ENCODE measurements at places on chromosomes 1 and 21.

DNA sequence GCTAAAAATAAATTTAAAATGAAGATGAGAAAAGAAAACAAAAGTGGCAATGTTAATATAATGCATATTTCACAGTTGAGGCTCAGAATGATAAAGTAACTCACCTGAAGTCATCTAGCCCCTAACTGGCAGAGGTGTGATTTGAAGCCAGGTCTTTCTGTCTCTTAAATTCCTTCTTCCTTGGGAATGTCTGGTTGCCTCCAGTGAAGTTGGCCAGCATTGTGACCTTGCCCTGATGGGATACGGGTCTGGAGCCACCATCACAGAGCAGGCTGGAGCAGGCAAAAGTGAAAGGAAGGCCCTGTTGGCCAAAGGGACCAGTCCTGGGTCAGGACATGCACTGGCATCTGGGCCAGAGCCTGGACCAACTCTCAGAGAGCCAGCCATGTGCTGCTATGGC, 111.7 kb downstream of the EPHB2 start:
- DNase-seq = no peak

DNA sequence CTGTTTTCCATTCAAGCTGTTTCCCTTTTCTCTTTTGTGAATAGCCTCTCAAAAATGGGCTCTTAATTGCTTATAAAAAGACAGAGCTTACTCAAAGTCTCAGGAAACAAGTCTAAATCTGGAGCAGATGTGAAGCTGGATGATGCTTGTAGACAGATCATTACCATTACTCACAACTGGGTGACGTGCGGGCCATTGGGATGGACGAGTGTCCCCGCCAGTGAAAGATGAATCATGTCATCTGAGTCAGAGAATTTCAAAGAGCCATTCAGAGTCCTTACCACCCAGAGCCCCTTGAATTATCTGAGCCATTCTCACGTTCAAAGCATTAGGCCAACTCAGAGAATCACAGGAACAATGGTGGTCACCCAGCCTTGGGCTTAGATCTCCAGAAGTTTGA, 134.6 kb downstream of the HUNK start:
- DNase-seq = no peak

DNA sequence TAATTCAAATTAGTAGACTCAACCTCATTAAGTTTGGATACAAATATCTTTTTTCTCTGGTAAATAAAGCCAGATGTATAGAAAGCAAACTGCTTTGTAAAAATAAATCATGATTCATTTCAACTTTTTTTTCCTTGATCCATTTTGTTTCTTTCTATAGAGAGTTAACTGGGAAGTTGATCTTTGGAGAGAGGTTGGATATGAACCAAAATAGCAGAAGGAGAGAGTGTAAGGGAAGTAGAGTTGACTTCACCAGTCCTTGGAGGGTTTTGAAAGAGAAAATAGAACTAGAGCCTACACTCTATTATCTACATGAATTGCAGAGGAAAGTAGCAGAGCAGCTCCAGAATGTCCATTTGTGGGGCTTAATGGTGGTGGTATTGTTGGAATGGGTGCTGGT, 243.8 kb downstream of the ADGRL2 start:
- no peak for DNase-seq

DNA sequence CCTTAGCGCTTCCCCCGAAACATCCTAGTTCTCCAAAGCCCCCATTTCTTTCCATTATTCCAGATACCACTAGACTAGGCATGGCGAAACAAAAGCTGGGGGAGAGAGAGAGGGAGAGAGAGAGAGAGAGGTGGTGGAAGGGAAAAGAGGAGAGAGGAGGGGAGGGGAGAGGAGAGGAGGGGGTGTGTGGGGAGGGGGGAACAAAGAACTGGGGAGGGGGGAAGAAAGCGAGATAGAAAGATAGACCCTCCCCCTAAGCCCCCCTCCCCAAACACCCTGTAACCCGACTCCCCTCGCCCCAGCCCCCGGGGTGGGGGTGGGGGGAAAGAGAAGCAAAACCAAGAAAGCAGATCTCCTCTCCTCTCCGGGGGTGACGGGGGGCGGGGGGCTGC, 352 bp downstream of the MEX3A start:
- DNase-seq = no peak

DNA sequence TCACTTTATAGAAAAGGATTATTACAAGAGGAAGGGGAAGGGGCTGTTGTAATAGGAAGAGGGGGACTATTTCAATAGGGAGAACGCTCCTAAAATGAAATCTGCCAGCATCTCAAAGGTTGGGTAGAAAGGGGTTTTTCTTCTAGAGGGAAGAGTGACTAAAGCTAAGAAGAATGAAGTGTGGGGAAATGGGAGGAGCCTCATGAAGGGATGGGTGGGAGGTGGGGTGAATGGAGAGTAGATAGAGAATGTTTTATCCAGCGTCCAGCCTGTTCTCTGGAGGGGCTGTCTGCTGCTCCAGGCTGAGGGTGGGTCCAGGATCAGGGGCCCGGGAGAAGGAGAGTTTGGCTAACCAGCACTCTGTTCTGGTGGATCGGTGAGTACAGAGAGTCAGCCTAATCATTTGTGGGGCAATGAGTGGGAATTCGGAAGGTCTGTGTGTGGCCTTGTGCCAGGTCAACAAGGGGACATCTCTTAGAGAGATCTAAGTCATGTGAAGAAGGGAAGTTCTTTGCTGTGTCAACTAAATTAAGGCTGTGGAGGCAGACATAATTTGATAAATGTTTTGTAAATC, 25.2 kb downstream of the VN1R5 start:
- DNase-seq = no peak

DNA sequence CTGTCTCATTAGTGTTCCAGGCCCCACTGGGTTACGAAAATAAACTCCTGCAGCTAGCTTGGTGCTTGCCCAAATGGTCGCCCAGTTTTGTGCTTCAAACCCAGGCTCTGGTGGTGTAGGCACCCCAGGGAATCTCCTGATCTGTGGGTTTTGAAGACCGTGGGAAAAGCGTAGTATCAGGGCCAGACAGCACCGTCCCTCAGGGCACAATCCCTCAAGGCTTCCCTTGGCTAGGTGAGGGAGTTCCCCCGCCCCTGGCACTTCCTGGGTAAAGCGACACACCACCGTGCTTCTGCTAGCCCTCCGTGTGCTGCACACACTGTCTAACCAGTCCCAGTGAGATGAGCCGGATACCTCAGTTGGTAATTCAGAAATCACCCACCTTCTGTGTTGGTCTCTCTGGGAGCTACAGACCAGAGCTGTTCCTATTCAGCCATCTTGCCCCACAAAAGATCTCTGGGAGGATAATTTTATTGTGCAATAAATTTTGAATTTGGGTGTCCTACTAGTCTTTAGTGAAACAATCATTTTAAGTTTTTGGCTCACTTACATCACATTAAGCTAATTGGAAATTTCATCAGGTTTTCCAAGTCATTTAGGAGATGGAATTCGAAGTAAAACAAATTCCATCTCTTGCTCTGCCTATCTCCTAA, 9.4 kb upstream of the SLC25A24 start:
- DNase-seq = no peak

All from activated CD8-positive, alpha-beta memory T cell treated with anti-CD3 and anti-CD28 coated beads for 1 hour (primary cell).